ENCODE measurements at places on chromosomes 12 and 14.
A peak's percentile ranks its signal among the peaks of the same experiment; 100 is the strongest.

GRCh38 chr14:92922883-92923743 is at the start of gene CHGA:
Gene CHGA (plus strand): TSS chr14:92923150. CDS start chr14:92923360, 210 bp downstream.
- DNase-seq, result peak; percentile 43

- no peak for DNase-seq
Measured at GRCh38 chr12:30026621-30027234, 243.0 kb upstream of the TMTC1 start.

- DNase-seq, result peak; percentile 75
Measured at GRCh38 chr14:100067971-100068959, 3.0 kb downstream of the EVL start.

DNA sequence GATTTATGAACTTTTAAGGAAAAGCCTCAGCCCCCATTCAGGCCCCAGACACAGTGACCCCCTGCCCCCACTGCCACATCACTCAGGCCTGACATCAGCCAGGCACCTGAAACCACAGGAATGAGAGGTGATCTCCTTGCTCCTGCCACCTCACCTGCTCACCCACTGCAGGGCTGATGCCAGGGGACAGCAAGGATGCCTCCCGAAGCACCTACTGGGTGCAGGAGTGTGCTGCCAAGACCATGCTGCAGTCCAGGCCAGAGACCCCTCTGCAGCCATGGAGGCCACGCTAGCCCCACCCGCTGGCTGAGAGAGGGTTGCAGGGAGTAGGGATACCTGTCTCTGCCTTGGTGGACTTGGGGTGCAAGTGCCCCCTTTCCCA is 18.6 kb upstream of the KRT7 start:
- DNase-seq, result no peak

GRCh38 chr14:55188686-55189295 is 2.6 kb downstream of the DLGAP5 start:
- DNase-seq, result no peak

DNA sequence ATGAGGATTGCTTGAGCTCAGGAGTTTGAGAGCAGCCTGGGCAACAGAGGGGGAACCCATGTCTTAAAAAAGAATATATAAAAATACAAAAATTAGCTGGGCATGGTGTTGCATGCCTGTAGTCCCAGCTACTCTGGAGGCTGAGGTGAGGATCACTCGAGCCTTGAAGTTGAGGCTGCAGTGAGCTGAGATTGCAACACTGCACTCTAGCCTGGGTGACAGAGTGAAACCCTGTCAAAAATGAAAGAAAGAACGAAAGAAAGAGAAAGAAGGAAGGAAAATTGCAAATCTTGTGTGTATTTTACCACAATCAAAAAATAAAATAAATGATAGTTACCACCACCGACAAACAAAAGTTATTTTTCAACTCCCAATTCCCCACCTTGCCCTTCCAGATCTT is 45.3 kb downstream of the SPRING1 start:
- DNase-seq, result no peak

- no peak for DNase-seq
Measured at GRCh38 chr12:85835426-85836196, 598 bp downstream of the RASSF9 start.

- DNase-seq, result no peak
Measured at GRCh38 chr12:33047666-33048065, 151.1 kb upstream of the PKP2 start.

DNA sequence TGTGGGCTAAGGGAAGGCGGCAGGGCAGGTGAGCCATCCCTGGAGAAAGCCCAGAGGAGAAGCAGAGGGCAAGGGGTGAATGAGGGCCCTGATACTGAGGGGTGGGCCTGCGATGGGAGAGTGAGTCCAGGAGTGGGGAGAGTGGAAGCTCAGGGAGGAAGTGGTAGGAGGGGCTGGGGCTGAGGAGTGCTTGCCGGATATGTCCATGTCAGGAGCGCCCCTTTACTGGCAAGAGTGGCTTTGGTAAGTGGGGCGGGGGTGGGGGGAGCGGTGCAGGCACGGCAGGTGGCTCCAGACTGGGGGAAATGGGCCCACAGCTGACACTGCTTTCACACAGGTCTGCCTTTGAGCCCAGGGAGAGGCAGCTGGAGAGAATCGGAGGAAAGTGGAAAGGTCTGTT is 86.4 kb upstream of the GPR68 start:
- DNase-seq, result no peak

GRCh38 chr12:63998584-63998983 is 154.1 kb downstream of the SRGAP1 start:
- no peak for DNase-seq

GRCh38 chr12:15472036-15472435 is 149.7 kb downstream of the PTPRO start:
- DNase-seq, result no peak

DNA sequence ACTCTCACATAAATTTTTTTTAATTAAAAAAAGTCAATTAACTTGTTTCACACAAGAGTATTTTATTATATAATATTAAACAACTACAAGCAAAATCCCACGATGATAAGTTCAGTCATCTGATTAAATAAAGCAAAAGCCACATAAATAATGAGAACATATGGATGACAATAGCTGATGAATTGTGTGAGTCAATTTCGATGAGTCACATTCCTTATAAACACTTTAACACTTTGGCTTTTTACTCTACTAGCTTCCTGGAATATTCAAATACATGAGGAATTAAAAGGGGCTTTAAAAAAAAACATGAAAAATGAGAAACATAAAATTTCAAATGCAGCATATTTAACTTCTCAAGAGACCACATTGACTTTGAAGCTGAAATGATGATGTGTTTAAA is 95.3 kb downstream of the BCAT1 start:
- DNase-seq, result no peak

GRCh38 chr14:22569737-22570131 is 19.3 kb downstream of the DAD1 start:
- DNase-seq, result no peak

GRCh38 chr12:5124401-5124800 is 80.7 kb downstream of the KCNA5 start:
- DNase-seq, result no peak

DNA sequence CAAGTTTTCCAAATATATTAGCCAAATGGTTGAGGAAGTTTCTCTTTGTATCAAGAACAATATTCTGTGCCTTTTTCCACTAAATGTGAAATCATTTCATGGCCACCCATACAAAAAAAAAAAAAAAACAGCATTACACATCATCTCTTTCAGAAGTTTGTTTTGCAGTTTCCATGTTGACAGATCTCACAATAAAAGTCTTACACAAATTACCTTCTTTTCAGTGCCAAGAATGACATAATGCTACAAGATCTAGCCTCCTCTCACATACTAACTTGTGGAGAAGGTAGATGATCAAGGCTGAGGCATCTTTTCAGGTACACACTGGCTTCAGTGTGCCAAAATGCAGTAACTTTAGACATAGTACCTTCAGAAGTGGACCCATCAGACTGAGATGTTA is 35.3 kb downstream of the PRKD1 start:
- DNase-seq, result no peak

DNA sequence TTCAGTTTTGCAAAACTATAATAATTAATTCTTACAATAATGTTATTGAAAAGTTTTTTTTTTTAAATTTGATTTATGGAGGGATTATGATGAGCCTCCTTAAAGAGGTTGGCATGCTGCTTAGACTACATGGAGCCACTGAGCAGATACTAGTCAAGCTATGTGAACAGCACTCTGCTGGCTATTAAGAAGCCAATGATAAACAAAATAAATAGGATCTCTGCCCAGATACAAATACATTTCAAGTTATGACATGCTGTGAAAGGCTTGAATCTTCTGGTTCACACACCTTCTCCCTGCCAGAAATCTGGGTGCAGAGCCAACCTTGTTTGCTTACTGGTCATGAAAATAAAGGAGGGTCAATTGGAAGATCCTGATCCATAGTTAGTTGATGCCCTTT is 107.4 kb upstream of the NAV3 start:
- no peak for DNase-seq

- DNase-seq, result no peak
Measured at GRCh38 chr12:109098183-109098604, 797 bp downstream of the UNG start.

- DNase-seq, result no peak
Measured at GRCh38 chr12:501722-502447, 42.1 kb downstream of the B4GALNT3 start.

GRCh38 chr14:61202124-61202523 is 79.0 kb downstream of the TMEM30B start:
- no peak for DNase-seq

DNA sequence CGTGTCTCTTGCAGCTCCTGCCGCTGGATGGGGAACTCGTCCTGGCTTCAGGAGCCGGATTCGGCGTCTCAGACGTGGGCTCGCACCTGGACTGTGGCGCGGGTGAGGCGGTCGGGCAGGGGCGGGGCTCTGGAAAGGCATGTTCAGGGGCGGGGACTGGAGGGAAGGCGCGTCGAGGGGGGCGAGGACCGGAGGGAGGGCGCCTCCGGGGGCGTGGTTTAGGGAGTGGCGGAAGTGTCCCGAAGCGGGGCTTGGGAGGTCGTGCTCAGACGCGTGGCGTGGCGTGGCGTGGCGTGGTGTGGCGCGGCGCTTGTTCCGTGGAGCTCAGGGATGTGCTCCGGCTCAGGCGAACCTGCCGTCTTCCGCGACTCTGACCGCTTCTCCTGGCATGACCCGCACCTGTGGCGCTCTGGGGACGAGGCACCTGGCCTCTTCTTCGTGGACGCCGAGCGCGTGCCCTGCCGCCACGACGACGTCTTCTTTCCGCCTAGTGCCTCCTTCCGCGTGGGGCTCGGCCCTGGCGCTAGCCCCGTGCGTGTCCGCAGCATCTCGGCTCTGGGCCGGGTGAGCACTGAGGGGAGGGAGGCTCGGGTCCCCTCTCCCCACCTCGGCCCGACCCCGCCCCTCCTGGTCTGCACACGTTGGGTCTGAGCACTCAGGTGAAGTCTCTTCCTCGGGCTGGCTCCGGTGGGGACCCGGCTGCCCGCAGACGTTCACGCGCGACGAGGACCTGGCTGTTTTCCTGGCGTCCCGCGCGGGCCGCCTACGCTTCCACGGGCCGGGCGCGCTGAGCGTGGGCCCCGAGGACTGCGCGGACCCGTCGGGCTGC is 6.2 kb downstream of the AMN start:
- DNase-seq, result peak; percentile 70

- DNase-seq, result no peak
Measured at GRCh38 chr12:72388322-72388721, 116.2 kb downstream of the TRHDE start.

GRCh38 chr14:75432411-75432810 is 4.6 kb downstream of the JDP2 start:
- DNase-seq, result no peak

GRCh38 chr12:102879144-102879763 is 37.8 kb downstream of the PAH start:
- DNase-seq, result no peak

GRCh38 chr14:99716091-99716849 is 32.2 kb downstream of the CYP46A1 start:
- DNase-seq, result no peak
